ENCODE measurements at places on chromosomes 4 and X.

- DNase-seq: peak; percentile 25
Observed at GRCh38 chr4:89324671-89325070, 17.1 kb upstream of the GPRIN3 start.

DNA sequence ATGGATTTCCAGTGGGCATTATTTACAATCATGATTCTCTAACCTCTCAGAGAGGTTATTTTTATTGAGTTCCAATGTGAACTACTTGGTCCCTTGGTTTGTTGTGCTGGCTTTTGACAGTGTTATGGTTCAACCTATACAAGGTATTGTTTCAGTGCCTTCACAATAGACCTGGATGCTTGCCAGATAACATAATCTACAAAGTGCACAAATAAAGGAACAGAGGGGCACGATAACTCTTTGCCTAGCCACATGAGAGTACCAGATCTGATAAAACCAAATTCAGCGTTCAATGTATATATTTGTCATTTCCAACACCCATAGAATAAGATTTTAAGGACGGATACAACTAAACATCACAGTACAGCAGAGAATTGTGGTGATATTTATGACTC is 120.8 kb downstream of the RASL11B start:
- no peak for DNase-seq

- no peak for DNase-seq
Observed at GRCh38 chr4:20680736-20681135, 19.5 kb upstream of the PACRGL start.

GRCh38 chr4:148112231-148112982 is 329.8 kb downstream of the NR3C2 start:
- peak; percentile 67 for DNase-seq

DNA sequence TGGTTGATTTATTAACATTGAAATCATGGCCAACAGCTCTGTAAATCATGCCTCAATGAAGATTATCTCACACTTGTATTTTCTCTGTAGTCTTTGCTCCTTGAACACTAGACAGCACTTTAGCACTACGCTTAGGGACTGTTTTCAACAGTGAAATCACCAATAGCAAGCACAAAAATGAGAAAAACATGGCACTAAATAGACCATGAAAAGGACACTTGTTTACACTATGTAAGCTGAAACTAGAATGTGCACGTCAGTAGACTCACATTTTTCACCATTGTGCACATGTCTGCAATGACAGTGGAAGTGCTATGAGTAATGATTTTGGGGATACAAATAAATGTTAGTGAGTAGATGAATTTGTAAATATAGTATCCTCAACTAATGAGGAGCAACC is 3.1 kb downstream of the BMP2K start:
- peak; percentile 33 for DNase-seq

- no peak for DNase-seq
Observed at GRCh38 chr4:48015678-48016077, 803 bp downstream of the CNGA1 start.

GRCh38 chrX:126770179-126770578 is 49.4 kb upstream of the PRR32 start:
- DNase-seq: no peak

DNA sequence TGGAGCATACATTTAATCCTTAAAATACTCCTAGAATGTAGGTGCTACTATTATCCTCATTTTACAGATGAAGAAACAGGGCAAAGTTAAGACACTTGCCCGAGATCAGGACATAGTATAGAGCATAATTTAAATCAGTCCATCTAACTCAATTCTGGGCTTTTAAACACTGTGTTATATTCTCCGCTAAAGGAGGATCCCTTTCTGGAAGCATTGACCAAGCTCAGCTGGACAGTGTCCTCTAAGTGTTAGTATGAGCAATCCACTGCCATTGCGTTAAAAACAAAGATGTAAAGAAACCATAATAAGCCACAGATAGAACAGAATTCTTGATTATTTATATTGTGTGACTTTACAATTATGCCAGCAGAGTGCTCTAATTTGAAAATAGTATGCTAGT is 207.0 kb downstream of the ARHGAP24 start:
- no peak for DNase-seq

DNA sequence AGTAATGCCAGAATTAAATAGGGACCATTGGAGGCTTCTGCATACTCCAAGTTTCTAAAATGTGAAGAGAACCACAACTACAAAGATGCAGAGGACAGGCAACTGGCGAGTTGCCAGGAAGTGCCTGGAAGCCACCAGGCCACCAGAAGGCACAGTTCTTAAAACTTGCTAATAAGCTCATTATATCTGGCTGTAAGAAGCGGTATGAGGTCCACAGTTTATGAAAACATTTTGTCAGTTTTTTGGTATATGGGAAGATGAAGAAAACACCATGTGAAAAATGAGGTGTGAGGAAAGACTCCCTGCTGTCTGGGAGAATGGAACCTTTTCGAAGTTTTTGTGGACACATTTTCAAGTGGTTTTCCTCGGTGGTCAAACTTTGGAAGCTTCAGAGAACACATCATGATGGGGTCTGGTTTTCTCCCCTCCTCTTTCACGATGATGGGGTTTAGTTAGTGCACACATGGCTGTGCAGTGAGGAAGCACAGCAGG is 202.7 kb downstream of the NR3C2 start:
- DNase-seq: no peak

GRCh38 chrX:119984652-119985051 is 41.1 kb upstream of the NKAP start:
- DNase-seq: no peak

DNA sequence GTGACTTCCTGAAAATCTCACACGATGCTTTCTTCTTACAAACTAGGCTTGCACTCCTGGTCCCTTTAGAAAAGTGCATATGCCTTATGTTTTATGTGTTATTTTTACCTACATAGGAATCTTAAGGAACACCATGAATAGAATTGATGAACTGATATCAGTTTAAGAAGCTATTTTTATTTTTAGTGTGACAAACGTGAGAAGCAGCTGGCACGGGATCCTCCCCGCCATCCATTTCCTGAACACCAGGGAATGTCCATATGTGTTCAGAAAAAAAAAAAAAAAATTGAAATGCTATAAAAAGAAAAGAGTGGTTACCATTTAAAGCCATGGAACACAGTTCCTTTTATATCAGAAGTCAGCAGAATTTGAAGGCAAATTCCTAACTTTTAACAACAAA is 1096.1 kb upstream of the PRKX start:
- no peak for DNase-seq

GRCh38 chr4:53987761-53988171 is 76.6 kb downstream of the CHIC2 start:
- DNase-seq: peak; percentile 48

DNA sequence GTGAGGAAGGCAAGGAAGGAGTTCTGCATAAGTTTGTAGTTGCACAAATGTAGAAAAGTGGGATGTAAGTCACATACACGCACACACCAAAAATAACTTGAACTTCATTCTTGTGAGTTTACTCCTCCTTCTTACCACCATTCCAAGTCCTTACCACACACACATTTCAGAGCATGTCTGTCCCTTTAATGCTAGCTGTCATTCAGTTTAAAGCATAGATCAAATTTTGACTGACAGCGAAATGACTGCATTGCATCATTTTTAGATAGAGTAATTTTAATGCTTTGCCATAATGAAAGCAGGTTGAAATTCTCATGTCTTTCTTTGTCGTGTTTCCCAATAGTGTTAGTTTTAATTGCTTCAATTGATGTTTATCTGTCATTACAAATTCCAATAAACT is 629.6 kb upstream of the HTR2C start:
- no peak for DNase-seq

DNA sequence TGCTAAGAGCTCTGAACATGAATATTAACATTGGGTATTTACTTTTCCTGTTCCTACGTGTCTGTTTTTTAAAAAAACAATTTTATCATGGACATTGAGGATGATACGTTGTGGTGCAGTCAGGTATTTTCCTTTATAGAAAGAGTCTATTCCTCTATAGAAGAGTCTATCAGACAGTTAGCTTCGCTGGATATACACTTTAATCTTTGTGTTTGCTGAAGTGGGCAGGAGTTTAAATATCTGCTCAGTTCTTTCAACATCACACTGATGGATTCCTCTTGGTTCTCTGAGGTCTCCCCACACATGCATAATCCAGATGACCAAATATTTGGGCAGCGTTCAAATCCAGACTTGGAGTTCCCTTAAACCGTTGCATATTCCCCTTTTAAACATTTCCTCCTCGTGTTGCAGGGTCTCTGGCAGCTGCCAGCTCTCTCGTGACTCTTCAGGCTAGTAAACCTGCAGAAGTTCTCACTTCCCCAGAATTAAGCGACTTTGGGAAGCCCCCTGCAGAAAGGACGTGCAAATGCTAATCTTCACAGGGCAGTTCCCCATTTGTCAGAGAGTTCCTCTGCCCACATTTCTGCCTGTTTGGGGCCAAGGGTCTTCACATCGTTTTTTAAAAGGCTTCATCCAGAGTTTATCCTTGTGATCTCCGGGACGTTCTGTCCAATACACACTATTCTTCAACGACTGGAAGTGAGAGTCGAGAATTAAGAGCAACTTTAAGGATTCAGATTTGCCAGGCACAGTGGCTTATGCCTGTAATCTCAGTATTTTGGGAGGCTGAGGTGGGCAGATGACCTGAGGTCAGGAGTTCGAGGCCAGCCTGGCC is 20.5 kb upstream of the DHRSX start:
- DNase-seq: peak; percentile 37

DNA sequence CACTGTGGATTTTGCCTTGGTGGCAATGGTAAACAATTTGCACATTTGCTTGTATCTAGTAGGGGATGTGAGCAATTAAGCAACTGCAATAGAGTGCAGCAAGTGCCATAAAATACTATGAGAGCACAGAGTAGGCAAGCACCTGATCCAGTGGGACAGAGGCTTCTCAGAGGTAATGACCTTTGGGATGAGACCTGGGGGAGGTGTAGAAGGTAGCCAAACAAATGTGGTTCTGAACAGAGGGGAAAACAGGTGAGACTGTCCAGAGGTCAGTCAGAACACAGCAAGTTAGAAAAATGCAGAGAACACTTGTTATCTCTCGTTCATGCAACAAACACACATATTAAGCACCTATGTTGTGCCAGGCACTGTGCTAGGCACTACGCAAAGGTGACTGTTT is 21.4 kb upstream of the ANK2 start:
- DNase-seq: no peak

GRCh38 chr4:19010761-19011160 is 989.2 kb upstream of the LCORL start:
- no peak for DNase-seq

Measured in AG10803 (cell line).